A549 treated with CORT108297 at 1 μM for 4 hours (cell line): ENCODE measurements at places on chromosomes 7 and 10. TPM values are rescaled to one million over a fixed set of nuclear protein-coding genes. Genes with fewer than 3 reads are reported as not detected.

Gene GPR141
- not detected in 5 replicates for total RNA-seq

Gene NODAL
- total RNA-seq: not detected in 5 replicates

Gene WAPL
- 14.3 to 17.8 TPM (median 15.1 TPM) in 5 replicates for total RNA-seq

Gene COL28A1
- total RNA-seq: 0.42 to 0.75 TPM (median 0.58 TPM) in 5 replicates

Gene SEMA4G
- 8.0 to 10.4 TPM (median 9.7 TPM) in 5 replicates for total RNA-seq

Gene ABCC2
- 150 to 171 TPM (median 160 TPM) in 5 replicates for total RNA-seq

Gene PTN
- not detected in 5 replicates for total RNA-seq

Gene IL6
- 0.59 to 4.5 TPM (median 2.5 TPM) in 5 replicates for total RNA-seq

Gene KNDC1
- total RNA-seq: 0.69 to 2.2 TPM (median 2.1 TPM) in 5 replicates

Gene FFAR4
- 0.14 to 0.25 TPM (median 0.22 TPM) in 5 replicates for total RNA-seq

Gene NEUROG3
- not detected in 5 replicates for total RNA-seq

Gene ELFN1
- total RNA-seq: 0.35 to 0.48 TPM (median 0.37 TPM) in 5 replicates

Gene PIP
- 0.15 to 0.38 TPM (median 0.18 TPM) in 3 of 5 replicates, not detected in the others for total RNA-seq

Gene COL13A1
- total RNA-seq: 0.14 to 0.63 TPM (median 0.24 TPM) in 5 replicates

Gene CREM
- 34.4 to 37.4 TPM (median 36.5 TPM) in 5 replicates for total RNA-seq

Gene MBL2
- not detected in 5 replicates for total RNA-seq

Gene UTF1
- 0.07 to 0.10 TPM in 2 of 5 replicates, not detected in the others for total RNA-seq

Gene ENKUR
- total RNA-seq: 0.25 to 0.61 TPM (median 0.31 TPM) in 5 replicates

Gene GNAI1
- total RNA-seq: 32.5 to 39.0 TPM (median 36.2 TPM) in 5 replicates

Gene GPR15LG
- total RNA-seq: not detected in 5 replicates

Gene GHITM
- total RNA-seq: 201 to 216 TPM (median 207 TPM) in 5 replicates

Gene GNGT1
- not detected in 5 replicates for total RNA-seq

Gene LRRC72
- total RNA-seq: not detected in 5 replicates

Gene SUN3
- total RNA-seq: 0.15 to 0.16 TPM in 2 of 5 replicates, not detected in the others

Gene TRPV6
- not detected in 5 replicates for total RNA-seq

Gene ATOH7
- total RNA-seq: 0.12 to 0.34 TPM (median 0.28 TPM) in 5 replicates

Gene NRBF2
- 19.0 to 27.0 TPM (median 20.6 TPM) in 5 replicates for total RNA-seq
